ENCODE measurements at places on chromosomes 13 and 19. TPM values are rescaled to one million over a fixed set of nuclear protein-coding genes. Genes with fewer than 3 reads are reported as not detected.

Gene FAM216B
- total RNA-seq = 0.94 TPM

Gene ZNF493
- 284 TPM for total RNA-seq

Gene MYBPC2
- not detected for total RNA-seq

Gene LHB
- total RNA-seq = not detected

Gene PRSS57
- total RNA-seq = not detected

Gene ONECUT3
- total RNA-seq = not detected

Gene CLEC17A
- total RNA-seq = not detected

Gene KLK3
- not detected for total RNA-seq

Gene OR7A5
- not detected for total RNA-seq

Gene CPT1C
- total RNA-seq = 58.5 TPM

Gene ZNF790
- 25.0 TPM for total RNA-seq

Gene LRRC63
- total RNA-seq = 4.4 TPM

Gene MATK
- total RNA-seq = 19.7 TPM

Gene TNNT1
- 0.94 TPM for total RNA-seq

Gene FBN3
- 75.1 TPM for total RNA-seq

Gene BRCA2
- total RNA-seq = 4.7 TPM

Gene FUT3
- total RNA-seq = not detected

Gene PPM1N
- 0.94 TPM for total RNA-seq

Gene RASGRP4
- not detected for total RNA-seq

Gene LYL1
- 2.8 TPM for total RNA-seq

Gene MBD3L2
- not detected for total RNA-seq

Gene KIR3DL1
- not detected for total RNA-seq

Gene CEACAM4
- total RNA-seq = not detected

Gene SELENOV
- not detected for total RNA-seq

Data from parietal lobe (tissue), 2 donors.